ENCODE measurements at places on chromosomes 11 and 22.

- DNase-seq, result peak; percentile 18
Observed at GRCh38 chr11:61092280-61092766, 10.0 kb upstream of the CD5 start.

DNA sequence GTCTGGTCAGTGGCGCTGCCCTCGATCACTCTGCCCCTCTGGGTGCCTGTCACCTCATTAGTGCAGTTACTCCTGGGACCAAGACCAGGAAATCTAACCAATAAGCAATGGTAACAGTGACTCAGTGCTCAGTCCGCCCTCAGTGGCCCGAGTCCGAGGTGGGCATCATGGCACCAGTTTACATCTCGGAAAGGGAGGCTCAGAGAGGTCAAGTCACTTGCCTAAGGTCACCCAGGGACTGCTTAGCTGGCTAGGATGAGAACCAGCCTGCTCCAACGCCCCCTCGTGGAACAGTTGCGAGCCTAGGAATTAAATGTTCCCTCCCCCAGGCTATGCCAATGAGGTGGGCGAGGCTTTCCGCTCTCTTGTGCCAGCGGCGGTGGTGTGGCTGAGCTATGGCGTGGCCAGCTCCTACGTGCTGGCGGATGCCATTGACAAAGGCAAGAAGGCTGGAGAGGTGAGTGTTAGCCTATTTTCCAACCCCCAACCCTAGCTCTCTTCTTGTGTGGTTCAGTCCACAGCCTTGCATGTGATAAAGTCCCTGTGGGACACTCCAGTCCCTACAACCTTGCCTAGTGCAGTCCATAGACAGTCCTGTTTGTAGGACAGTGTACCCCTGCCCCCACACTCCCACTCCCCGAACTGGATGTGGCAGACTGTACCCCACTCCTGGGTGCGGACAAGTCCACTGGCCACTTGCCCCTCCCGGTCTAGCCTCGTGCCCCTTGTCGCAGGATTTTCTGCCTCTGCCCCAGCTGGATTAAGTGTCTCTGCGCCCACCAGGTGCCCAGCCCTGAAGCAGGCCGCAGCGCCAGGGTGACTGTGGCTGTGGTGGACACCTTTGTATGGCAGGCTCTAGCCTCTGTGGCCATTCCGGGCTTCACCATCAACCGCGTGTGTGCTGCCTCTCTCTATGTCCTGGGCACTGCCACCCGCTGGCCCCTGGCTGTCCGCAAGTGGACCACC is 1.1 kb downstream of the MTFP1 start:
- peak; percentile 96 for DNase-seq

- no peak for DNase-seq
Observed at GRCh38 chr11:131893103-131893890, 522.9 kb downstream of the NTM start.

DNA sequence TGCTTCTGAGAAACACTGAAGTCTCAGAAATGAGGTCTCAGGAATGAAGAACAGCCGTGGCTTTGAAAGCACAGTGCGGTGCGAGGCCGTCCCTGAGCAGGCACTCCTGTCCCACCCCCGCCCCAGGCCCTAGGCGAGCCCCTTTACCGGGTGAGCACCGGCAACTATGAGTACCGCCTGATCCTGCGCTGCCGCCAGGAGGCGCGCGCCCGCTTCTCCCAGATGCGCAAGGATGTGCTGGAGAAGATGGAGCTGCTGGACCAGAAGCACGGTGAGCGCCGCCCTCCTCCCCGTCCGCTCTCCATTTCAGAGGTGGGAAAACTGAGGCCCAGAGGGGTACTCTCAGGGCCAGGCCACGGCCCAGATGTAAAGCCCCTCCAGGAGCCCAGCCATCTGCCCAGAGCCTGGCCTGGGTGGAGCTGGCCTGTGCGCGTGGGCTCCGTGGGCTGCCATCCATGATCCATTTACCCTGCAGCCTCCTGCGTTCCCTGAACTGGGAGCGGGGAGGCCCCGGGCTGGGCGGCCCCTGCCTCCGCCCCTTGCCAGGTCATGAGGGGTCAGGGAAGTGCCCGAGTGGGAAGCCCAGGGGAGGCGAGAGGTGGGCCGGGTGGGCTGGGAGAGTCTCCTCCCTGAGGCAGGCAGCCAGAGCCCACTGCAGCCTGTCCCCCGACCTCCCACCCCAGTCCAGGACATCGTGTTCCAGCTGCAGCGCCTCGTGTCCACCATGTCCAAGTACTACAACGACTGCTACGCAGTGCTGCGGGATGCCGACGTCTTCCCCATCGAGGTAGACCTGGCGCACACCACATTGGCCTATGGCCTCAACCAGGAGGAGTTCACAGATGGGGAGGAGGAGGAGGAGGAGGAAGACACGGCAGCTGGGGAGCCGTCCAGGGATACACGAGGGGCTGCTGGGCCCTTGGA is 9.5 kb downstream of the SLC16A8 start:
- DNase-seq, result no peak

GRCh38 chr11:77406396-77406795 is 67.5 kb downstream of the PAK1 start:
- DNase-seq, result no peak

GRCh38 chr11:66048547-66049323 is at the start of gene GAL3ST3:
Gene GAL3ST3 (minus strand): TSS chr11:66049161. CDS start chr11:66045415, 3,746 bp downstream.
- peak; percentile 25 for DNase-seq

DNA sequence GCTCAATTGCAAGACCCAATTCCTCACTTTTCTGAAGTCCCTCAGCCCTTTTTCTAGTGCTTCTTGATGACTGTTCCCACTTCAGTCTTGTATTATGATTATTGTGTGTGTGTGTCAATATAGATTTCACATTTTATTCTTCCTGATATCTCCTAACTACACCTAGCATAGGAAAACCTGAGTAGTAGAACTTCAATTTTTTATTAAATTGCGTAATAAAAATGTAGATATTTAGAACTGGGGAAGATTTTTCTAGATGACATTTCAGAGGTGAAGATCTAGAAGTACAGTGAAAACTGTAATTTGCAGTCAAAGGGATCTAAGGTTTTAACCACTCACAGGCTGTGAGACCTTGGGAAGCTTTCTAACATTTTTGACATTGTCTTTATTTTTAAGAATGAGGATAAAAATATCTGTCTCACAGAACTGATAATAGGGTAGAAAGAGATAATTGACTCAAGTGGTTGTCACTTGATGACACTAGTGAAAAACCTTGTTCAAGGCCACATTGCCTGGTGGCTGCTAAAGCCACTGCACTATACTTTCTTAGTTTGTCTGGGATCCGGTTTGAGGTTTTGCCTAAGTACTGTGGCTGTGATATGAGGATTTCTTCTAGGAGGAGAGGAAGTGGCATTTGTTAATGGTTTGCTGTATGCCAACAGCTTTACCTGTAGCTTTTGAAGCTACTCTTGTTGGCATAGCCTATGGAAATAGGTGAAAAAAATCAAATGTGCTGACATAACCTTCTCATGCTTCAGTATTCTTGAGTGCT is 32.2 kb upstream of the SESN3 start:
- peak; percentile 64 for DNase-seq

All from hematopoietic multipotent progenitor cell treated with erythropoietin and hydrocortisone succinate and interleukin-3 and kit ligand, for 4 days (in vitro differentiated cells).